Erythroblast (primary cell): ENCODE measurements at places on chromosomes 3 and 15.

DNA sequence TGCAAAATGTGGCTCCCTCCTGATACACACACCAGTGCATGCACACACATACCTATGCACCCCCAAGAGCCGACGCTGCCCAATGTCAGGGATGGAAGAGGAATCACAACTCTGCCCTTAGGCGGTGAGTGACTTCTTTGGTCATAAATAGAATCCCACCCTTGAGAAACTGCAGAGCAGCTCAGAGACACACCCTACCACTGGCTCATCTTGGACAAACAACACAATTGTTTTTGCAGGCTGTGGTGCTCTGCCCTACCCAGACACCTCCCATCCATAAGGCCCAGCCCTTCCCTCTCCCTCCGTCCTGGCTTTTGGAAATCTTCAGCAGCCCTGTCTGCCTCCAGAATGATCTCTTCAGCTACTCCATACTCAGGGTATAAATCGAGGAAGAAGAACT lies 73.8 kb upstream of the HRH1 start:
- DNase-seq, result no peak

- DNase-seq, result no peak
Observed at GRCh38 chr15:52441841-52442240, 86.8 kb downstream of the MYO5A start.

DNA sequence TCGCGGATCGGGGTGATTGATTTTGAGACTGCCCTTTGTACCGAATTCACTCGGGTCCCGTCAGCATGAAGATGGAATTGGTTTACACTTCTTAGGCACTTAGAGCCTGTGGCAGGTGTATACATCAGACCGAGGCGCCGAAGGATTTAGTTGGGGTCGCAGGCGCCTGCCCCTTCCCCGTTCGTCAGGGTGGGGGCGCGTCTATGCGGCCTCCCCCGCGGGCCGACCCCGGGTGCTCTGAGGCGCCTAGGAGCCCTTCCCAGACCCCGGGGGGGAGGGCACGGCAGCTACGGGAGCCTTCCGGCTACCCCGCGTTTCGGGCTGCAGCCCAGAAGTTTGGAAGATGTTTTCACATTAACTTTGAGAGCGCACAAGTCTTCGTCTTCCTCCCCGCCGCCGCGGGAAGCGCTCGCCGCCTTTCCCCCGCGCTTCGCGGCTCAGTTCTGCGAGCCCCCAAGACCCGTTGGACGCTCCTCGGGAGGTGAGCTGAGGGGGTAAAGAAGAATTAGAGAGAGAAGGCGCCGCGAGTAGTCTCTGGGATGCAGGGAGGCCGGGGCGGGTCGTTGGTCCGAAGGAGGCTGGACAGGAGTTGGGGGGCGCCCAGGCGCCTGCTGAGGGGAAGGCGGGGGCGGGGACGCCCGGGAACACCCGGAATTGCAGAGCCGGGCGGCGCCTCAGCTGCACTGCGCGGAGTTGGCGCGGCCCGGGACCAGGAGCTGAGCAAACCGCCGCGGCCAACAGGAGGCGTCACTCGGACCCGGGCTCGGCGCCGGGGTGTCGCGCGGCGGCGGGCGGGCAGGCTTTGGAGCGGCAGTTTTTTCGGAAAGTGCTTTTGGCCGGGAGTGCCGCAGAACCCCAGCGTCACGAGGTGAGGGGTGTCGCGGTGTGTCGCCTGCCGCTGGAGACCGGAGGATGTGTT lies 780 bp downstream of the TIPARP start:
- DNase-seq, result peak; percentile 79

- DNase-seq, result no peak
Observed at GRCh38 chr3:98109807-98110549, 20.5 kb upstream of the OR5H1 start.

GRCh38 chr3:143124601-143125520 lies 5.3 kb downstream of the CHST2 start:
- no peak for DNase-seq
